Activated naive CD4-positive, alpha-beta T cell treated with anti-CD3 and anti-CD28 coated beads for 36 hours (primary cell): ENCODE measurements at places on chromosomes 12 and 14.

DNA sequence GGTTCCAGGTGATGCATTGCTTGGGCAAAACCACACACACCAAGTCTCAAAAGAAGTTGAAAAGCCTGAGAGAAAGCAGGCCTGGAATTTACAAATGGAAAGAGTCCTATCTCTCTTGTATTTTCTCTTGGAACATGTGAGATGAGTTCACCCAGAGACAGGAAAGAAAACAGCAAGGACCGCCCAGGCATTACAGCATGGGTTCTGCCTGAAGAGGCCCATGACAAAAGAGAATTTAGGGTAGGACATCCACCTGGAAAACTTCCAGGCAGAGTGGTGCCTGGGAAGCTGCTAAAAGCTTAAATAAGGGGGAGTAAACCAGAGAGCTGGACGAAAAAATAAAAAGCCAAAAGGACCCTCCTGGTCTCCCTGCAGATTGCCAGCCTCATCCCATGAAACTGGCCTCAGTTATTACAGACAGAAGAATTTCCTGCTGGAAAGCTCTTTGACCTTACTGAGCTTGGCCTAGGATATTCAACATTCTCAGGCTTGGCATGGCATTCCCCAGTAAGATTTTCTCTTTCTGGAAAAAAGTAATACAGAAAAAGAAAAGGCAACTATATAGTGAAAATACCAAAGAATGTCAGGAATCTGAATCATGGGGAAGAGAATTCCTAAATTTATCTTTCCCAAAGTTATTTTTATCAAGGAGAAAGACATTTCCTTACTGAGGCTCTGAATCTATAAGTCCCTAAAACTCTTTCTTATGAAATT, 121.3 kb upstream of the NUDT4 start:
- DNase-seq: no peak

- DNase-seq: no peak
These were observed 9.2 kb upstream of the APOLD1 start for GRCh38 chr12:12776261-12776660.

GRCh38 chr14:89027097-89027740, 202.8 kb downstream of the TTC8 start:
- DNase-seq: peak; percentile 50

DNA sequence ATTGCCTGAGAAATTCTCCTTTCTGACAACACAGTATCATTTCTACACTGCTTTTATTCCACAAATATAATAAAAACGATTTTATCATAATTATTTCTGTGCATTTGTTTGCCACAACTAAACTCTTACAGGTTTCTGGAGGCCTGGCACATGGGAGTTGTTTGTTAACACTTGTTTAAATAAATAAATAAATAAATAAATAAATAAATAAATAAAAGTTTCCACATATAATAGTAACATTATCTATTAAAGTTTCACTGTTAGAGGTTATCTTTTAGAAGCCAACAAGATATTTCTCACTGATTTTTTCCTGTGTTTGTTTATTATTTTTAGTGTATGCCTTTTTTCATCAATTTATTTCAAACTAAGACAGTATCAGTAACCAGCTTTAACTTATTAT, 323.3 kb downstream of the FOXG1 start:
- DNase-seq: no peak

GRCh38 chr12:42221726-42222125, 16.3 kb downstream of the YAF2 start:
- DNase-seq: no peak

- DNase-seq: no peak
These were observed 19.5 kb downstream of the PTGDR start for GRCh38 chr14:52286661-52287649.

DNA sequence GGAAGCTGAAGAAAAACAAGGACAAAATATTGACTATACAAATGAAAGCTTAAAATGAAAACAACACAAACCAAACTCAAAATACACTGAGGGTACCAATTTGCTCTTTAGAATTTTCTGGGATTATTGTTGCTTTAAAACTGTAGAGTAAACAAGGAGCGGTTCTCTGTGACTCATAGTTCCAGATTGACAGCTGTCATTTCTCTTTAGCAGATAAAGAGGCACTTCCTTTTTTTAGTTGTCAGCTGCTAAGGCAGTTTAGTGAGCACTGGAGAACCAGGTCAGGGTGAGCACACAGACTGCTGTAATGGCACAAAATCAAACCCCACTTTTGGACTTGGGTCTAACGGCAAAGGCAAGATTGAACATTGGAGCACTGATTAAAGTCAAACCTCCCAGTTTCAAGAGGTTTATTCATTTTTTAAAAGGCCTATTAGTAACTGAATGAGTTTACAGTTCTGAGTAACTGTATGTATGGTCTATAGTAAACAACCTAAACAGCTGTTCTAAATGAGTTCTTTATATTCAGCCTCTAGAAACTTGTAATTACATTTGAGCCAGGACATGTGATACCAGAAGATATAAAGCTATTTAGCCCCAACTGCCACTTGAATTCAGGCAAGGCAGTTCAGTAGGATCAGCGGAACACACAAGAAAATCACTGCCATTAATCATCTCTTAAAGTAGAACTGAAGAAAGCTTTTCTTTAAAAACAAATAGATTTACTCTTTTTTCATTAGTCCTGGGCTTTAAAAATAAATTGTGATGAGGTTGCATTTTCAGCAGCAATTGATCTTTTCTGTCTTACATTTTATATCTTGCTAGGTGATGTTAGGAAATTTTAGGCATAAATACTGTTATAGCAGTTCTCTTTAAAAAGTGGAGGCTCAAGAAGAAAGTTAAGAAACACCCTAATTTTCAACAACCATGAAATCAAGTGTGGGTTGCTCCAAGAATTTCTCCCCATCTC, 71.7 kb upstream of the PRICKLE1 start:
- no peak for DNase-seq

DNA sequence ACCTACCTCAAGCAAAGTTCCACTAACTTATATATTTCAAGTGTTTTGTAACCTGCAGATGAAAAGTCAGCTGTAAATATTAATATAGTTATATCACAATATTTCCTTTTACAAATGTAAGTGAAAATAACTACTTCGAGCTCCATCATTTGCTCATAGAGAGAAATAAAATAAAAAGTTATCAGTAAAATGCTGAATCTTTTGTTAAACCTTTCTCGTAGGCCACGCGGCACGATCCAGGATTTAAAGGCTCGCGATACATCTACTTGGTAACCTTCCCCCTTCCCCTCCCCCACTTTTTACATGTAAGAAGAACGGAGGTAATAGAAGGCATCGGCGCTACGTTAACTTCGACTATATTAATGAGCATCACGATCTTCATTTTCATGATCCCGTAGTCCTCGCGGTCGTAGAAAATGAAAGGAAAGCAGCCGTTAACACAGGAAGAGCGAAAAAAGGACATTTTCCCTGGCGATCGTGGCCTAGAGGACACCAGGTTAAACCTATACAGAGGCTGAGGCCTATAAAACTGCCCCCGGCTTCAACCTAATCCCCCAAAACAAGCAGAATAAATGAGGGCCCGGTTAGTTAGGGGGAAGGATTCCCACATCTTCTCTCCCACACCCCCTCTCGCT, 508 bp downstream of the HNRNPC start:
- peak; percentile 50 for DNase-seq

DNA sequence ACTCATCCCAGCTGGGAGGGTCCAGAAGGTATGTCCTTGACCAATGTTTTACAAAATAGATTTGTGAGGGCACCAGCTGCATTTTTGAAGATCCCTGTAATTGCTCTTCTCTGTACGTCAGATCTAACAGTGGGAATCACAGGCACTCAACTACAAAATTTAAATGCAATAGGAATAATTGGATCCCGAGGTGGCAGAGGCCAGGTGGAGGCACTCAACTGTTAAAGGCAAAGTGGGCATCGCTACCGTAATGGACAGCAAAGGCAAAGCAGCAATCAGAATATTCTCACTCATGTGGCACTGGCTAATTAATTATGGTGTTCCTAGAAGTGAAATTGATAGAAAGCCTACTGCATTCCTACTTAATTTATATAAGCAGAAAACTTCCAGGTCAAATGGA, 27.9 kb upstream of the PSMC1 start:
- no peak for DNase-seq

GRCh38 chr14:59317798-59318505, 129.5 kb downstream of the DAAM1 start:
- DNase-seq: no peak

GRCh38 chr14:61129168-61129745, 148.2 kb downstream of the SLC38A6 start:
- no peak for DNase-seq

GRCh38 chr12:65362234-65363031, 84.0 kb downstream of the MSRB3 start:
- DNase-seq: no peak

DNA sequence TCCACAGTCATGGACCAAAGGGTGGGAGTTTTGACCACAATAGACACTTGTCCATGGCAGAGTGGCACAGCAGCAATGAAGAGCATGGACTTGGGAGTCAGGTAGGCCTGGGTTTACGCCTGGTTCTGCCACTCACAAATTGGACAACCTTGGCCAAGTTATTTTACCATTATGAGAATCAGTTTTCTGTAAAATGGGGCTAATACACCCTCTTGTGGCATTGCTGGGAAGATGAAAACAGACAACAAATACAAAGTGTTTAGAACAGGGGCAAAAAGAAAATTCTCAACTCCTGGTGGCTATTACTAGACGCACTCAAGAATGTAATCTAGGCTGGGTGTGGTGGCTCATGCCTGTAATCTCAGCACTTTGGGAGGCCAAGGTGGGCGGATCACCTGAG, 2.6 kb downstream of the C12orf43 start:
- DNase-seq: no peak

GRCh38 chr14:54503486-54503885, 6.2 kb upstream of the CGRRF1 start:
- no peak for DNase-seq

- no peak for DNase-seq
These were observed 130.4 kb downstream of the GRIP1 start for GRCh38 chr12:66548338-66549049.

DNA sequence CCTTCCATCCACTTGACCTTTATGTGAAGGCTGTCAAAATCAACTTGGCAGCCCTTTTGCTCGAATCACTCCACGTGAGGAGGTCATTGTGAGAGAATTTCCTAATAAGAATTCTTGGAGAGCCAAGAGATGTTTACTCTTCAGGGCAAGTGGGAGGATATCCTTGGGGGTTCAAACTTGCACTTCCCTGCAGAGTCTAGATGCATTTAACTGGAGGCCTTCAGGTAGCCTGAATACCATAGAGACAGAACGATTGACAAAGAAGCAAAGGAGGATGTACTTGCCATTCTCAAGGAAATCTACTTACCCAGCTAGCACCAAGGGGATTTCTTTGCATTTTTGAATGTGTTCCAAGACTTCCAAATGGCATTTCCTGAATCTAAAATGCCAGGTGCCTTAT, 1702.6 kb upstream of the FLRT2 start:
- DNase-seq: no peak
